Heart right ventricle (tissue), 16 donors: ENCODE measurements at places on chromosomes 5 and 9. TPM values are rescaled to one million over a fixed set of nuclear protein-coding genes. Genes with fewer than 3 reads are reported as not detected.

GRCh38 chr5:124463851-124464250 lies 282.6 kb downstream of the ZNF608 start:
- no peak for DNase-seq

DNA sequence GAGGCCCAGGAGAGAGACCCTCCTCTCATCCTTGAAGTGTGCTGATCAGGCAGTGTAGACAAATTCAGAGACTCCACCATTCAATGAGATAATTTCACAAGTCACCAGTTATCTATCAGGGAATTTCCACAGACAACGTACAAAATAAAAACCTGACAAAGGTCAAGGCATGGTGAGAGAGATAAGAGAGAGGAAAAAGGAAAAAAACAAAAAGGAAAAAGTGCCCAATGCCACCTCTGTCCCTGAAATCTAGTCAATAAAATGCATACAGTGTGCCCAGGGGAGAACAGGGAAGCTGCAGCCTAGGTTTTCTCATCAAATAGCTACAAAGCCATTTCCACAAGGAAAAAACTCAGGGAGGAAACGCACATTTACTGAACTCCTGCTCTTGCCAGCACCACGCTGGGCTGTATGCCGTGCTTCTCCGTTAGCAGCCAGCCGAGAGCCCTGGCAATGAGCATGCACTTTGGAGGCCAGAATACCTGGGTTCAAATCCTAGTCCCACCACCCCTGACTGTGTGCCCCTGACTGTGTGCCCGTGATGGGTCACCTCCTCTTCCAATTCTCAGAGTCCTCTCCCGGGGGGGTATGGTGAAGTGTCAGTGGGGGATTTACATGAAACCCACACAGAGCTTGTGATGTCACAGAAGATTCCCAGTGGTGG lies 11.6 kb downstream of the WHRN start:
- DNase-seq = no peak

DNA sequence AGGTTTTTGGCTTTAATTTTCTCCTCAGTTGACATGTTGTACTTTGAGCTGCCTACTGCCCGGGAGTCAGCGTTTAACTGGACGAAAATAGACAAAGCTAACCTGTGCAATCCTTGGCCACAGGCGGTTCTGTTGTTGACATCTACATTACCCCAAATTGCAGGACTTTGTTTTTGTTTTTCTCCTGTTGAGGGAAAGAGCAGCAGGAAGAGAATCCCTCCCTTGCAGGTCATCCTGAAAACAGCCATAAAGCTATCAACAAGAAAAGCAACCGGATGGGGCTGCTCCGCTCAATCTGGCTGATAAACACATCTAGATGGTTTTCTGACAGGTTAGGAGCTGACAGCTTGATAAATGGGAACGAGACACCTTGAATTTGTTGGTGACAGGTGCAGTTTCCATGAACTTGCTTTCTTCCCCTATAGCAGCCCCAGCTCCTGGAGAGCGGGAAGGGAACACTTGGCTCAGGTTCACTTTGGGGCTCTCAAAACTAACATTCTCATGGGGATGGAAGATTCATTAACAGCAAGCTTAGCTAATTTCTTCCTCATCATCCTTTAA lies 331.5 kb downstream of the SLIT3 start:
- DNase-seq = no peak

DNA sequence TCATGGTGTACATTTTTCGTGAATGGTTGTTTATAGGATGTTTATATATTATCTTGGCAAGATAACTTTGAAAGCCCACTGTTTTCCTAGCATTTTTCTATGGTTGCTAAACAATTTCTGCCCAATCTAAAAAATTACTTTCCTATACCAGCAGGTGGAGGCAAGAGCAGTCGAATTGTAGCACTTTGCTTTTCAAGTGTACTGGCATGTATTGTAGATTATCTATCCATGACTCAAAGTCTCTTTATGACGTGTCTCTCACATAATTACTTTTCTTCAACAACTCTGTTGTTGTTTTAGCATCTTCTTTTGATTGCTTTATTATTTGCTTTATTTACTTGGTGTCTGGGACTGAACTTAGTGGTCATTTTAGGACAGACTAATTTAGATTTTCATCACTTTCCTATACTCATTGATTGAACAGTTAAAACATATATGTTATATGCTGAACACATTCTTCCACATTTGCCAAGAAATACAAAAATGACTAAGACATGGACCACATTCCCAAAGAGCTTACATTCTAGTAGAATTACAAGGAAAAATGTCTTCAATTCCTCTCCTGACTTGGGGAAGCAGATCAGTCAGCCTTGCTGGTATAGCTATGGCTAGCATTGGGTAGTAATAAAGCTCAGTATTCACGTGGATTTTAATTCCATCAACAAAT lies 20.7 kb downstream of the NLN start:
- no peak for DNase-seq

DNA sequence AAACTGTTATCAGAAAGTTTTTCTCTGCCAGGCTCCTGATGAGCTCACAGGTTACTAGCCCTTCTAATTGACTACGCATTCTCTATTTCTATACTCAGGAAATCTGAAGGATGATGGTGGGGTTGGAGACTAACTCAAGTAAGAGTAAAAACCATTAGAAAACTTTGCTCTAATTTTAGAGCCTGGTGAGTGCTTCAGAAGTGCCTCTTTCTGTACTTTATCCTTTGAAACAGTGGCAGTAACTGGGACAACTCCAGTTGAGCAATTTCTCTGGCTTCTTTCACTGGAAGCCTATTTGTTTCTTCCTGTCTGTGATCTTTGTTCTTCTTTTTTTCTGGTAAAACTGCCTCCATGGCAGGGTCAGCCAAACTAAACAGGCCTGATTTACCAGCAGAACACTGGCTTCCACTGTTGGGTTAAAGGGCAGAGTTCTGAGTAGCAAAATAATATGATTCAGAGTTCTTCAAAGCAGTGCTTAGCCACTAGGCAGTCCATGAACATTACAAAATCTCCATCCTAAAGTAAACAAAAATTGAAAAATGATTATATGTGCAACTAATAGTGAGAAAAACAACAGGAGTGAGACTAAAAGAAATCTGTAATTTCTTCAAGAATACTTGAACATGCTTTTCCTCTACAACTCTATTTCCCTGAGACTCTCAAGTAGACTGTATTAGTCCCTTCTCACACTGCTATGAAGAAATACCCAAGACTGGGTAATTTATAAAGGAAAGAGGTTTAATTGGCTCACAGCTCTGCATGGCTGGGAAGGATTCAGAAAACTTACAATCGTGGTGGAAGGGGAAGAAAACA lies 79.8 kb downstream of the MROH2B start:
- DNase-seq = no peak

GRCh38 chr5:136004436-136004835 lies 24.4 kb upstream of the TGFBI start:
- DNase-seq = no peak

MZB1 gene
- total RNA-seq = 0.89 TPM

UBE2QL1 gene
- total RNA-seq = 25.9 TPM

VCAN gene
- total RNA-seq = 29.6 TPM

DPP7 gene
- 91.4 TPM for total RNA-seq

POLR3G gene
- 0.45 TPM for total RNA-seq

PFN3 gene
- not detected for total RNA-seq
